ENCODE measurements at places on chromosomes 5 and 9. TPM values are rescaled to one million over a fixed set of nuclear protein-coding genes. Genes with fewer than 3 reads are reported as not detected.

The PCDHGA11 gene
- not detected for total RNA-seq

The SPATA31C1 gene
- not detected for total RNA-seq

The ZNF622 gene
- total RNA-seq, result 89.1 TPM

The ACOT12 gene
- total RNA-seq, result not detected

All from MG63 (cell line).